ENCODE measurements at places on chromosomes 11 and 22.

DNA sequence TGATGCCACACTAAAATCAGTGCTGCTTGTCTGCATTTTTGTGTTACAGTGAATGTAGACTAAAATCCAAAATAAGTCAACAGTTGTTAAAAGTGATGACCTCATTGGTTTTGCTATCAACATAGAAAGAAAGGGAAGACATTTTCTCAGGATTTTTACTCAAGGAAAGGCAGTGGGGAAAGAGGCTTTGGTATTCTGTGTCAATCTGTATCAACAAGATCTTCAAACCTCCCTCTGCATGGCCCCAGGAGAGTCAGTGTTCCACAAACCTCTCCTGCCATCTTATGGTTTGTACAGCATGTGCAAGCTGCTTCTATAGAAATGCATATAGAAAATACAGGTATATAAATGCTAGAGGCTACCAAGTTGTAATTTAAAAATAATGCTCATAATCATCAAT is 13.8 kb upstream of the OR51M1 start:
- no peak for DNase-seq

DNA sequence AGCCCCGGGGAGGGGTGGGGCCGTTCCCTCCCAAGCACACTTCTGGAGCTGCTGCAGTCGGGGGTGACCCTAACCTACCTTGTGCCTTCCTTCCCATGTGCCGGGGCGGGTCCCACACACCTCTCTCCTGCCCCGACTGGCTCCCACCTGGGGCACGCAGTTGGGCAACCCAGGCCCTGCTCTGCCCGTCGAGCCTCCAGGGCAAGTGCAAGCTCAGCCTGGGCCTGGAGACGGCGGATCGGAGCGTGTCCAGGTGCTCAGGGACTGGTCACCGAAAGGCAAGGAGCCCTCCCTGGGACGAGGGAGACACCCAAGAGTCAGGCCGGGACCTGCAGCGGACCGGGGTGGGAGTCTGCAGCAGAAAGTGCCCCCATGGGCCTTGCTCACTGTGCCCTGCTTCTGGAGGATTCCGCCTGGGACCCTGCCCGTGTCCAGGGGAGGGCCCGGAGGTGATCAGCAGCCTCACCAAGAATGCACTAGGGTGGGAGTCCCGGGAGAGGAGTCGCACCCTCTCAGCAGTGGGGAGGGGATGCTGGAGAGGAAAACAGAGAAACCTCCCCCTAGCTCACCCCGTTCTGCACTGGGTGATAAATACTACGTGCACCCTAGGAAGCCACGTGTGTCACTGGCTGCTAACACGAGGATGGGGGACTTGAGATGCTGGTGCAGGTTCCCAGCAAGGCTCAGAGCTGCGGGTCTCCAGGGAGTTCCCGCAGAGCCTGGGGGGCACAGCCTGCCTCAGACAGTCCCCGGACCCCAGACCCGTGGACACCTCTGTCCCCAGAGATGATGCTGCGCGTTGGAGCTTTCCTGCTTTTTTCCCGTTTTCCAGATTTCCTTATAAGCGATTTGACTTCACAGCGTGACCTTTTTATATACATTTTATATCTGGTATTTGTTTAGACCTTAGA is 5.2 kb upstream of the GATD1 start:
- DNase-seq, result no peak

GRCh38 chr11:117730208-117730800 is 66.7 kb downstream of the DSCAML1 start:
- DNase-seq, result no peak

GRCh38 chr11:90241414-90241813 is 18.6 kb upstream of the CHORDC1 start:
- no peak for DNase-seq

- DNase-seq, result no peak
Observed at GRCh38 chr11:61551634-61552033, 29.2 kb downstream of the SYT7 start.

GRCh38 chr11:84899134-84899533 is 728.0 kb downstream of the DLG2 start:
- no peak for DNase-seq

DNA sequence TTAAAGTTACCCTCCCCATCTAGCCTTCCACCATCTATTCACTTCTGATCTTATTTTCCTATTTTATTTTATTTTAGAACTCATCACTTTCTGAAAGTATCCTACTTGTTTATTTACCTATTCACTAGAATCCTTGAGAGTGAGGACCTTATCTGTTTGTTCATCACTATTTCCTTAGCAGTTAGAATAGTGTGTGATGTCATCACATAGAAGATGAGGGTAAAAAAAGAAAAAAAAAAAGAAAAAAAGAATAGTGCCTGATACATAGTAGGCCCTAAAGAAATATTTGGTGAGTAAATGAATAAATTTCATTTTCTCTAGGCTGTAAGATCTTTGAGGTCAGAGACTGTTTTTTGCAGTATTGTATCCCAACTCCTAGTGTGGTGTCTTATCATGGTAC is 36.7 kb downstream of the PAAF1 start:
- DNase-seq, result no peak

DNA sequence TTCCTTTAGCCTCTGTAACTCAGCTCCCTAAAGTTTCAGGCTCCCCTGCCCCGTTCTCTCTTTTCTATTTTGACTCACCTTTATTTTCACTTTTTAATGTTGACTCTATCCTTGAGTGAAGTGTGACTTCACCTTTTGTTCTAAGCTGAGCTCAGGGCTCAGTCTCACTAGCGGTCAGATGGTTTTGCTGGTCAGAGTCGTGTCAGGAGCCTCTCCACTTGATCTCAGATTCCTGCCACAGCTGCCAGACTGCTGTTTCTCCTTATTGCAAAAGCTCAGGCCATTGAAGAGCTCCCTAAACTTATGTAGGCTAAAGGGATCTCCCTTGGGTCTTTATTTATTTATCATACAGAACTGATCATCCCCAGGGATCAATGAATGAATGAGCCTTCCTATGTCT is 13.7 kb upstream of the POU2AF2 start:
- no peak for DNase-seq

DNA sequence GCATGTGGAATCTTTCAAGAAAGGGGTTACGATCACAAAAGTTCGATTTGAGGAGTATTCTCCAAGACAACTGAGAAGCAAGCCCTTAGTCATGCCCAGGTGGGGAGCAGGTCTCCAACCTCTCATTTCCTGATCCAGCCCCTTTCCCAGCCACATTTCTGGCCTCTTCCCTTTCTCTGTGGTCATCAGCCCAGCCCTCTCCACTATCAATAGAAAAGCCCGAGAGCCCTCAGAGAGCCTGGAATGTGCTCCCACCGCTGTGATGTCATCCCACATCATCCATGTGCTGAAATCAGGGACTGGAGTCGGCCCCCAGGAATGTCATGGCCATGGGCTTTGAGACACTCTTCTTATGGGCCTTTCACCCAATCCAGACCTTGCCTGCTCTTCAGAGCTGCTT is 62.6 kb downstream of the KCNJ1 start:
- no peak for DNase-seq

- no peak for DNase-seq
Observed at GRCh38 chr22:39689421-39689820, 118.9 kb downstream of the CACNA1I start.

DNA sequence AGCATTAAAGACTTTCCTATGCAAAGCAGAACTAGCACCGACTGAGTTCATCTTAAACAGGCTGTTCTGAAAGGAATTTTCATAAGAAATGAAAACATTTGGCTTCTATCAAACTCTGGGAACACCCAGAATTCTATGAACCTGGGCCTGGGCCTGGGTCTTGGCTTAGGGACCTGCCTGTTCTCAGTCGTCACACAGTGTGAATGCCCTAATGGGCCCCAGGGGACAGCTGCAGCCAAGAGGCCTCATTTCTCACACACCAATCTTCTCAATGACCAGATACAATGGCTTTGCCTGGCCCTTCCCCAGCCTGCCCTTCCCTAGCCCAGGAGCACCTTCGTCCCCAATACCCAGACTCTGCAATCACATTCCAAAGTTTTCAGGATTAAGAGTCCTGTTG is 234.9 kb upstream of the ARHGAP20 start:
- DNase-seq, result peak; percentile 60

DNA sequence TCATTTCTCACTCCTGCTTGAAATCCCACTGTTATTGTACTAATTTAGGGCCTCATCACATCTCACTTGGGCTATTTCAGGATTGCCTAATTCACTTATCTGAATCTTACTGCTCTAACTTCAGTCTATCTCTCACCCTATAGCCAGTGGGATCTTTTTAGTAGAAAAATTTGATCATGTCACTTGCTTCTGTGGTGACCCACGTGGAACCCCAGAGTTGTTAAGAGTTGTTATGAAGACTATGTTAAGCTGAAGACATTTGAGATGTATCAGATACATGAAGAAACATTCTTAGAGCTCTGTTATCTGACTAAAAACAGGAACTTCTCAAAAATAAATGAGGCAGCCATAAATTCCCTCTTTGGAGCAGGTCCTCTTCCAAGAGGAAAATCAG is 1375.6 kb upstream of the TENM4 start:
- no peak for DNase-seq

DNA sequence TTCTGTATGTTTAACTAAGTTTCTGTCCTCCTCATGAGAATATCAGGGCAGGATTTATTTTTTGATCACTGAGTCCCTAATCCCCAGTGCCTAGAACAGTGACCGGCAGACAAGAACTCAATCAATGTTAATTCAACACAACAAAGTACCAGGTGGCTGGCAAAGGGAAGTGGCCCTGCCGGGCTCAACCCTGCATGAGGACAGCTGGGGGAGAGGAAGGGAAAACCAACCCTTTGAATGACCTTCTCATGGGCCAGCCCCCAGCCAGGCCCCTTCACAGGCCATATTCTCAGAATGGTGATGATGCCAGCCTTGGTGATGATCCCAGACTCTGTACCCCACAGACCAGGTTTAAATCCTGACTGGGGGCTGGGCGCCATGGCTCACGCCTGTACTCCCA is 1.4 kb upstream of the MFNG start:
- DNase-seq, result no peak

DNA sequence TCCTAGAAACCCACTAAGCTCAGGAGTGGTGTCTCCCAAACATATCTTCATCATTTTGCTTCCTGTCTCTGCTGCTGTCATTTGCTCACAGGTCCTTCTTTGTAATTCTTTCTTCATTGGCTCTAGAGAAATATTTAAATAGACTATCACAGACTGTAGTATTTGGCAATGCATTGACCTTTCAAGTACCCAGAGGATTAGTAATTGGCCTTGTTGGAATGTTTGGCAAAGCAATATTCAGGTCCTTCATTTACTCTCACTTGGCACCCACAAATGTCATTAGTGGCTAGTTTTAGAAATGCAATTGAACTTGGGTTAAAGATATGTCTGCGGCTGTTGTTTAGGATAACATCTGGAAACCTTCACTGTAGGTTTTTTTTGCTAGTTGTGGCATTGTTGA is 11.6 kb downstream of the OR4C5 start:
- DNase-seq, result no peak

GRCh38 chr22:41280854-41281253 is 5.1 kb downstream of the RANGAP1 start:
- DNase-seq, result no peak

GRCh38 chr11:76793391-76794291 is 10.5 kb downstream of the TSKU start:
- DNase-seq, result no peak

All from NCI-H526 treated with DMSO at 0.1 percent for 48 hours (cell line).